A549 treated with ZK216348 at 1 μM for 4 hours (cell line): ENCODE measurements at places on chromosomes 5 and 9. TPM values are rescaled to one million over a fixed set of nuclear protein-coding genes. Genes with fewer than 3 reads are reported as not detected.

ANXA2R gene
- total RNA-seq = 1.9 to 3.9 TPM (median 3.2 TPM) in 5 replicates

C9orf50 gene
- not detected in 5 replicates for total RNA-seq

GHR gene
- total RNA-seq = 0.05 TPM in 1 of 5 replicates, not detected in the others

EIF4EBP3 gene
- 1.8 to 3.2 TPM (median 2.2 TPM) in 5 replicates for total RNA-seq

WDR55 gene
- total RNA-seq = 24.2 to 33.0 TPM (median 30.9 TPM) in 5 replicates
